Left renal cortex interstitium (tissue), 4 donors: ENCODE measurements at places on chromosomes 16 and 17. TPM values are rescaled to one million over a fixed set of nuclear protein-coding genes. Genes with fewer than 3 reads are reported as not detected.

CACNG3 gene
- polyA plus RNA-seq, result not detected

MYO15A gene
- 4.1 TPM for polyA plus RNA-seq

ASPA gene
- polyA plus RNA-seq, result 30.0 TPM

NPB gene
- 0.54 TPM for polyA plus RNA-seq

DNA sequence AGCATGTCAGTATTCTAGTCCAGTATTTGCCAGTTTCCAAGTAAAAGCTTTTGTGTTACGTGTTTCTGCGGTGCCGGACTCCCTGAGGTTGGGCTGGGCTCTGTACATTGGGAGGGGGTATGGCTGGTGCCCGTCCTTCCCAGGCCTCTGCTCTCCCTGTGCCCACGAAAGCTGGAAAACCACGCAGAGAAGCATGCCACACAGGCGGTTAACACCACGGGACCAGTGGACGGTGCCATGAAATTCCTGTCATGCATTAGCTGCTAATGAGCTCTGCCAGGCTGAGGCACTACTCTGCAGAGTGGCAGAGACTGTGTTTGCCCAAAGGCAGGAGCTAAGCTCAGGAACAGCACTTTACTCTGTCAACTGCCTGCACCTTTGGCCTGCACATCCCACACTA is 8.1 kb downstream of the SMIM5 start:
- no peak for DNase-seq

DNA sequence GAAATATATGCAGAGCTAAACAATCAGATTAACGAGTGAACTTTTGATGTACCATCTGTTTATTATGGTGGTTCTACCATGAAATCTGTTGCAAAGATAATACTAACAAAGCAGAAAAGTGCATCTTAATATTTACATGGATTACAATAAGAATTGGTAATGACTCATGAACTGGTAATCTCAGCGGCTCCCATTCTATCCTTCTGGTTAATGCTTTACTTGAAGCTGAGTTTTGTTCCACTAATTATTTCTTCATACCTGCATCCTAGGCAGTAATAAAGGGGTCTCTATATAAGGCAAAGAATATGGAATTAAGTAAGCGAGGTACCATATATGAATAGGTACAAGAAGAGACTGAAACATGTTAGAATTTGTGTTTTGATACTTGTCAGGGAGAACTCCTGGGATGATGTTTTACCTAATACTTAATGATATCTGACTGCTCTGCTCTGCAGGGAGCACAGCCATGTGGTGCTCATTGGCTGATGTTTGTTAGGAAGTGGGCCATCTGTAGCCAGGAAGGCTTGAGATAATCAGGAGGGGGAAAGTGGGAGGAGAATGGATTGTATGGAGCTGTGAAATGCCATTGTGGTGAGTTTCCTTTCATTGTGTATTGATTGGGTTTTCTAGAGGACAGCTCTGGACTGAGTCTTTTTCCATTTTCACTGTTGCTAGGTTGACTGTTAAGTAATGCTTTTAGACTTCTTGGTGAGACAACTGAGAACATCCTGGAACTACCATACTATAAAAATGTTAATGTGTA is 52.6 kb downstream of the MAP2K6 start:
- no peak for DNase-seq

GRCh38 chr16:21685034-21685455 is 21.3 kb downstream of the OTOA start:
- peak; percentile 20 for DNase-seq

DNA sequence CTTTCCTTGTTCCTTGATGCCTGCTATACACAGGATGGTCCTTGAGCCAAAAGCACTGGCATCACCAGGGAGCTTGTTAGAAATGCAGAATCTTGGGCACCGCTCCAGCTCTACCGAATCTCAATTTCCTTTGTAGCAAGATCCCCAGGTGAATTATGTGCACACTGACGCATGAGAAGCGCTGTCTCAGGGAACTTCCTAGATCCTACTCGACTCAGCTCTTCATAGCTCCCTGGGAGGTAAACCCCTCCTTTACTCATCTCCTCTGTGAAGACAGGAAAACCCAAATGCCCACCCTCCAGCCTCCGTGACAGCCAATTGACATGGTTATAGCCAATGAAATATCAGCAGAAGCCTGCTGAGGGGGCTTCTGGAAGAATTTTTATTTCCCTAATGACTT is 4.1 kb downstream of the USP31 start:
- DNase-seq, result no peak

DNA sequence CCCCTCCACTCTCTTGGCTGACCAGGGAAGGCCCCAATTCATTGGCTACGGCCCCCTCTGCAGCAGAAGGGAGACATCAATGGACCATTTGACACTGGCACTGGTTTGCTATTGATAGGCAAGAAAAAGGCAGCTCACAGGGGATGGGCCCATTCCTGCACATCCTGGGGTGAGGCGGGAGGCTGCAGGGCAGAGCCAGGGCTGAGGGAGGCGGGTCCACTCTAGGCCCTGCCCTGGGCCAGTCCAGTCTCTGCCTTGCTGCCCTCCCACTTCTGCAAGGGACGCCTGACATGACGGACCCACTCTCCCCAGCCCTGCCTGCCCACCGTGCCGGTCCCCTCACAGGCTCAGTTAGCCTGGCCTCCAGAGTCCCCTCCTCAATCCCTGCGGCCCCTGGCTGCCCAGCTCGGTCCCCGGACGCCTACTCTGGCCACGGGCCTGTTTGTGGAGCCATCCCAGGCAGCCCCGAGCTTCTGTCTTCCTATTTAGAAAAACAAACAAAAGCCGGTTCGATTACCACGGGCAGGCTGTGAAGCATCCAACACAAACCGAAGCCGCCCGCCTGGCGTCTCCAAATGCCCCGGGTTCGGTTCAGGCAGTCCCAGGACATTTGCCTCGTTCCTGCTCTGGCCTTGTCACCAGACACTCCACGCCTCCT is 160.7 kb downstream of the IRX5 start:
- DNase-seq, result no peak

- DNase-seq, result no peak
Observed at GRCh38 chr16:28131743-28132393, 68.4 kb upstream of the GSG1L start.
